ENCODE measurements at places on chromosomes 5 and 9.

GRCh38 chr5:40619421-40619820 lies 60.3 kb upstream of the PTGER4 start:
- no peak for DNase-seq

- DNase-seq: no peak
Measured at GRCh38 chr5:11962122-11962521, 57.9 kb upstream of the CTNND2 start.

DNA sequence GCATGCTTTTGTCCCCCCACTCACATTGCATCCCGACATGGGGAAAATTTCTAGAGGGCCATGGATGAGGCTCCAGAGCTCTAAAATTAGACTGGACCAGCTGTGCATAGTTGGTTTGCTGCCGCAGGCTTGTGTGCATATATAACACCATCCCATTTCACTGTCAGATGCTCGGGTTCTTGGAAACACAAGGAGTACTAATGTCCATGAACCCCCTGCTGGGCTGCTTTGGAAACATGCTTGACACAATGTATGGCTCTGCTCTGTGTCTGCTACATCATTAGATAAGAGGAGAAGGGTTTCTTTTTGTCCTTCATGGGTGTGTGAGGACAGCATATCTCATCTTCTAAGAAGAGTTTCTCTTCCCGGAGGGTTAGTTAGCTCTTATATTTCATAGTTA lies 292.1 kb upstream of the RORB start:
- no peak for DNase-seq

DNA sequence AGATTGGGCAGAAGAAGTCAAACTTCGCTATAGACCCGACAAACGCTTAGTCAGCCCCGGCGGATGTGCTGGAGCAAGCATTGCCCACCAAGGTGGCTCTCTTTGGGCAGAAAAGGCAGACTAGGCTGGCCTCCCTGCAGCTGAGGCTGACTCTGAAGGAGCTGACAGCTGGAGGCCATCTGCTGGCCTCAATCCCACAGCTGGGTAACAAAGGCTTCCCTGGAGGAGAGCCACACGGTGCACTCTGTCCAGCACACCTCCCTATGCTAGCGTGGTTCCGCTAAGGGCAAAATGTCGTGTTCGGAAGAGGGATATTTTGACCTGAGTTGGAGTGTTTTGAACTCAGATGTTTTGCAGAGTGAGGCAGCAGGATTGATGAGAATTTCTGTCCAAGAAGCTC lies 103.5 kb upstream of the PTCH1 start:
- DNase-seq: no peak

GRCh38 chr5:10974850-10975249 lies 213.8 kb upstream of the DAP start:
- no peak for DNase-seq

All from Caco-2 (cell line).